ENCODE measurements at places on chromosomes 1 and 21.

DNA sequence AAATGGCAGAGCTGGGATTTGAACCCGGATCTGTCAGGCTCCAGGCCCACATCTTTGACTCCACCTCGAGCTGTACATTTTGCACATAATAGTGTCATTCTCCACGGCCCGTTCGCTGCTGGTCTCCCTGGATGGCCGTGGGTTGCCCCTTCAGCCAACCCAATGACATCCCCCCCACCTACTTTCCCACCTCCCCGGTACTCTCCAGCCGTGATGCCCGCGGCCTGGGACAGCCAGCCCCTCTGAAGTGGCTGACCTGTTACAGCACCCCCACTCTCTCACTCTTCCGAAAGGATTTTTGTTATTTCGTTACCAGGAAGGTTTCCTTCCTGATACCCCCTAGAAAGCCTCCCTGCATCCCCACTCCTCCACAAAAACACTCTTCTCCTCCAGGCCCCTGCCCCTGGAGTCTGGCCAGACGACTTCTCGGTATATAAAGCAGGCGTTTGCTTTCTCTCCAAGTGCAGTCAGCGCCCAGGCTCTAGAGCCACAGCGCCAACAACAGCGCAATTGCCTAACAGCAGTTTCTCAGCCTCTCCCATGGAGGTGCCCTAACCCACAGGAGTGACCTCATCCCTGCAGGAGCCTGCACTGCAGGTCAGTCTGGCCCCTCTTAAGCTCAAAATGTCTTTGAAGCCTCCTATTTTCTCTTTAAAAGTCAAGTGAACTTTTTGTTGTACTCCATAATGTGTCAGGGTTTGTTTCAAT, 14.5 kb upstream of the GJB5 start:
- peak; percentile 68 for DNase-seq

DNA sequence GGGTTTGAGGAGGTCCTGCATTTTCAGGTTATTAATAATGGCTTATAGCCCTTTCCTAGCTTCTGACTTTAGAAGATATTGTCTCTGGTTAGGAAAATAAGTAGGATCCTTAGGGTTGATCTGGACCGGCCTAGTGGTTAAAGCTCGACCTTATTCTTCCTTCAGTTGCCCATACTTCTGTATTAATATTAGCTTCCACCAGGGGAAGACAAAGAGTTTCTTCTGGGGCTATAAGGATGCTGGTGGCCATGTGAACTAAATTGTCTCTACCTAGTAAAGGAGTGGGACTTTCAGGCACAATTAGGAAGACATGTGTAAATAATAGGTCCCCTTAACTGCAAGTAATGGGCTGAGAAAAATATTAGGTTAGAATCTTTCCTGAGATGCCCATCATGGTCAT, 20.6 kb upstream of the FCGR2A start:
- no peak for DNase-seq

GRCh38 chr1:147579934-147580537, 38.7 kb downstream of the BCL9 start:
- no peak for DNase-seq

- DNase-seq = peak; percentile 74
Measured at GRCh38 chr21:32520875-32521735, 64.2 kb downstream of the TCP10L start.

DNA sequence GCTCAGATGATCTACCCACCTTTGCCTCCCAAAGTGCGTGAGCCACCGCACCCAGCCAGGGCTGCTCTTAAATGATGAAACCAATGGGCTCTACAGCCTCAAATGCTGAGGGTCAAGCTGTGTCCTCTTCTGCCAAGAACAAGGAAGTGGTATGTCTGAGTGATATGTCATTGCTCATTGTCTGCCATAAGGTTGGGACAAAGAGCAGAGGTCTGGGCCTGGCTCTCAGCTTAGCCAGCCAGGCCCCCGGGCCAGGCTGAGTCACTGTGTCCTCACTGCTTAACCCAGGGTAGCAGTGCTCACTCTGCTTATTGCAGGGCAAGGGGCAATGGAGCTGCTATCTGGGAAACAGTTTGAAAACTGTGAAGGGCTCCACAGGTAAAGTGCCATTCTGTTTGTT, 8.3 kb upstream of the ETS2 start:
- DNase-seq = peak; percentile 74

DNA sequence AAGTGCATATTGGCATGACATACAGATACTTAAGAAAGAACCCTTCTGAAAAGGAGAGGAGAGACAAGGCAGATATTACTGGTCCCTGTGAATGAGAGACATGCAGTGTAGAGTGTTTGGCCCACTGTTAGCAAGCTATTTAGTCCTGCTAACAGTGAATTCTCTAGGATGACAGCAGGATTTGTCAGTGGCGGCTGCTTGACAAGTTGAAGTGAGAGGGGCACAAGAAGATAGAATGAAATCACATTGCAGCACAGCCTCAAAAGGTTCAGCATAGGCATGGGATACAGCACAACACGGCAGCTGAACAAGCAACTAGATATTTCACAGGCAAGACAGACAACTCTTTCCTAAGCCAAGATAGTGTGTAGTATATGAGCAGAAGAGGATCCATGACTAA, 407.9 kb downstream of the PLA2G4A start:
- DNase-seq = no peak

- no peak for DNase-seq
Measured at GRCh38 chr1:230005040-230005439, 62.0 kb upstream of the GALNT2 start.

DNA sequence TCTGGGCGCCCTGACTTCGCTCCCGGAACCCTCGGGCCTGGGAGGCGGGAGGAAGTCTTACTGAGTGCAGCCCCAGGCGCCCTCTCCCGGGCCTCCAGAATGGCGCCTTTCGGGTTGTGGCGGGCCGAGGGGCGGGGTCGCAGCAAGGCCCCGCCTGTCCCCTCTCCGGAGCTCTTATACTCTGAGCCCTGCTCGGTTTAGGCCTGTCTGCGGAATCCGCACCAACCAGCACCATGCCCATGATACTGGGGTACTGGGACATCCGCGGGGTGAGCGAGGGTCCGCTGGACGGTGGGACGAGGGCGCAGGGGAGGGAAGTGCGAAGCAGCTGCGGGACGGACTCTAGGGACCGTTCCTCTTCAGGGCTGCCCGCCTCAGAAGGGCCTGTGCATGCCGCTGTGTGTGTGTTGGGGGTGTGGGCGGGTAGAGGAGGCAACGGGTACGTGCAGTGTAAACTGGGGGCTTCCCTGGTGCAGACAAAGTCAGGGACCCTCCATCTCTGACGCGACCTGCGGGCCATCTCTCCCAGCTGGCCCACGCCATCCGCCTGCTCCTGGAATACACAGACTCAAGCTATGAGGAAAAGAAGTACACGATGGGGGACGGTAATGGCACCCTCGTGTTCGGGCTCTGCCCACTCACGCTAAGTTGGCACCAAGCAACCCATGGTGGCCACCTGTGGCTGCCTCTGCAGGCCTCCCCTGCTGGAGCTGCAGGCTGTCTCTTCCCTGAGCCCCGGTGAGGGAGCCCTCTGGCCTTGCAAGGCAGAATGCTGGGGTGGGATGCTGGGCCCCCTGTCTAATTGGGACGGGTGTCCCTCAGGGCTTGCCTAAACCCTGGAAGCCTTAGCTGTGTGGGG, at the start of gene GSTM1:
Gene GSTM1, plus strand, starts transcription at position 177 of the 859 bp plus-strand sequence. Its CDS starts 57 bp downstream, at position 234.
- DNase-seq = no peak
